Stomach (tissue), 19 donors: ENCODE measurements at places on chromosomes 12 and 14. TPM values are rescaled to one million over a fixed set of nuclear protein-coding genes. Genes with fewer than 3 reads are reported as not detected.

CCDC177 gene
- total RNA-seq: not detected

SDSL gene
- 16.2 TPM for total RNA-seq

RNASE3 gene
- total RNA-seq: 1.3 TPM

GZMB gene
- 0.92 TPM for total RNA-seq

AMN gene
- total RNA-seq: 164 TPM
